ENCODE measurements at places on chromosomes 11 and 22. TPM values are rescaled to one million over a fixed set of nuclear protein-coding genes. Genes with fewer than 3 reads are reported as not detected.

TEAD1 gene
- polyA plus RNA-seq: 51.8 TPM

- DNase-seq: no peak
Observed at GRCh38 chr11:66632952-66633351, 5.6 kb upstream of the RBM4 start.

DNA sequence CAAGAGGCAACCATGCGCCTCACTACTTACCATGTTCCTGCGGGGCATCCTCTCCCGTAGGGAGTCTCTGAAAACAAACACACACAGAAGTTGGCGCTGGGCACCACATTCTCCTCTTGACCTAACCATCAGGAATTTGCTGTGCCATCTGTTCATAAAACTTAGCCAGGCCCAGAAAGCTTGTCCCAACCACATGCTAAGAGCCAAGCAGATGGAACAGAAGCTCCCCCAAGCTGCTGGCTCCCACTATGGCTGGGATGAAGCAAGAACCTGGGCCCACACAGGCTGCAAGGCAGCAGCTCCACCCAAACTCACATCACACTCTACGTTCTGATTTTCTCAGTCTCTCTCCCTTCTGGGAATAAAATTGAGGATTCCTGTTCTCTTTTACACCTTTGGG, 17.4 kb downstream of the HPS4 start:
- no peak for DNase-seq

DNA sequence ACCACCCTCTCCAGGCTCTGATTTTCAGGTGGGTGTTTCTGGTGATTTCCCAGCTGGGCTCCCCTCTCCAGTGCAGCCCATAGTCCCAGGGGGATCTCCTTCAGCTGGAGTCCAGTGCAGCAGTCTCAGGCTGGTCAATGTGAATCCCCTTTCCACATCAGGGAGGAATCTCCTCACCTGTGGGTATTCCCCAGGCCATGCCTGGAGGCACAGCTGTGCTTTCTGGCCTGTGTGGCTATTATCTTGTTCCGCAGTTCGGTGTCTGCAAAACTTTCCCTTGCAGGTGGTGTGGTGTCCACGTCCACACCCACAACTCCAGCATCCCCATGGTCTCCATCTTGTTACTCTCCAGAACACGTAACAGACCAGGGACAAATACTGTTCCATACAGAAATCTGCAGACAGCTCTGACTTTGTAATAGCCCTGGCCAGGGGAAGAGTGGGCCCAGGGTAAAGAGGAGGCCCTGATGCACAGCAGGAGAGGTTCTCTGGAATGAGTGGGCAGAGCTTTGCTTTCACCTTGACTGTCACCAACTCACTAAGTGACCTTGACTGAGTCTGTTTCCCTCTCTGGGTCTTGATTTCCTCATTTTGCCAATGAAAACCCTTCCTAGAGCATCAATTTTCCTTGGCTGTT, 183.2 kb downstream of the CSNK2A3 start:
- DNase-seq: no peak

DNA sequence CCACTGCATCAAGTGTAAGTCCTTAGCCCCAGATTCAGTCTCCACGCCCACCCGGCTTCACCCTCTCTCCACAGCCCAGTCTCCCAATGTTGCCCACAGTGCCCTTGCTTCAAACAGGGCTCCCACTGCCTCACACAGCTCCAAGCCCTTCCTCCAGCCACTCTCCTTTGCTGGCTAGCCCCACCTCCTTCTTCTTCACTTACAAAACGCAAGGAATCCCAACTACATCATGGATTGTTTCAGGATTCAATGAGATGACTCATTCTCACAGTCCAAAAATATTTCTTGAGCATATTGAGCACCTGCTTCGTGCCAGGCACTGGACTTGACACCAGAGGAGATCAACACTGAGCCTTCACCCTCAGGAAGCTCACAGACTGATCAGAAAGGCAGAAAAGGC, 533.5 kb downstream of the BUD13 start:
- no peak for DNase-seq

GRCh38 chr11:119166368-119167076, 2.0 kb upstream of the NLRX1 start:
- DNase-seq: peak; percentile 51

GRCh38 chr11:111229604-111230003, 15.9 kb upstream of the POU2AF2 start:
- no peak for DNase-seq

DNA sequence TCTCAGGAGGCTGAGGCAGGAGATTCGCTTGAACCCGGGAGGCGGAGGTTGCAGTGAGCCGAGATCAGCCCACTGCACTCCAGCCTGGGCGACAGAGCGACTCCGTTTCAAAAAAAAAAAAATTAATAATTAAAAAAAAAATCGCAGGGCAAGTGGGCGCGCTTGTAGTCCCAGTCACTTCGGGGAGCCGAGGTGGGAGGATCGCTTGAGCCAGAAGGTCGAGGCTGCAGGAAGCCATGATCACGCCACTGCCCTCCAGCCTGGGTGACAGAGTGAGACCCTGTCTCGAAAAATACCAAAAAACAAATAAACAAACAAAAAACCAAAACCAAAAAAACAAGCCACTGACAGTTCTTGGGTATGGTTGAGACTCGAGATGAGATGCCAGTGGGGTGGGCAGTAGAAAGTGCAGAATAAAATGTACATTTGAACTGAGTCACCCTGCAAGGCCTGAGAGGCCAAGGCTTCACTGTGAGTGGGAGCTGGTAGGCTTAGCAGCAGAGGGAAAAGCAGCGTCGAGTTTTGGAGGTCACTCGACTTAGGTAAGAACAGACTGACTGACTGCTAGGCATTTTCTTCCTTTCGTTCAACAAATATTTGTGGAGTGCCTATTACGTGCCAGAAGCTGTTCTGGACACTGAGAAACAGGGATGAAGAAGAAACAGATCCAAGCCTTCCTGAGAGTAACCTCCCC, 635 bp upstream of the LDHA start:
- DNase-seq: no peak

Data from IMR-90 (cell line).